Upper lobe of left lung (tissue), 6 donors: ENCODE measurements at places on chromosomes 2 and 18. TPM values are rescaled to one million over a fixed set of nuclear protein-coding genes. Genes with fewer than 3 reads are reported as not detected.
A peak's percentile ranks its signal among the peaks of the same experiment; 100 is the strongest.

Gene ALPI
- total RNA-seq = not detected

Gene DOK6
- total RNA-seq = 4.4 TPM

GRCh38 chr2:140842110-140842509 is 1288.7 kb downstream of the LRP1B start:
- no peak for DNase-seq
- H3K4me3 ChIP-seq = no peak overlapping the region
- H3K36me3 ChIP-seq = no peaks in the 10 kb centered on the region
- H3K27me3 ChIP-seq = no peaks in the 10 kb centered on the region
- no peak overlapping the region for H3K27ac ChIP-seq

DNA sequence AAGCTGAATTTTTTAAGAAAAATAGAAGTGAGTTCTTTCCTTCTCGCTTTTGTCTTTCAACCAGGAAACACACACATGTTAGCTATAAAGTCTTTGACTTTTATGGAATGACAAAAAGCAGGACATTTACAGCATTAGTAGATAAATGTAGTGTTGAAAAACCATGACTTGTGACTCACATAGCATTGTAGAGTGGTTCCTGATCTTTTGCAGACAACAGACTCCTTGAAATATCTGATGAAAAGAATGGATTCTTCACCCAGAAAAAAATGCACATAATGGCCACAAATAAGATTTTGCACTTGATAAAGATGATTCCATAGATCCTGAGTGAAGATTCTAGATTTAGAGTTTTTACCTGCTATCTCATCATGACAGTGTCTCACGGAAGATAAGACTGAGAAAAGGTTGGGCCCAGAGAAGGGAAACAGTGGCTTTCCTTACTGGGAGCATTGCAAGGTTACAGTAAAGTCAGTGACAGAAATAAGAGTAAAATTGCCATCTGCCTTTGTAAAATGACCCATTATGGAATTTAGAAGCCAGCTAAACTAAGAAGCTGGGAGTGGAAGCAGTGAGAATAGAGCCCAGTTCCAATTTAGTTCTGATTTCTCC is 14.0 kb downstream of the SMARCAL1 start:
- no peak for DNase-seq
- H3K4me1 ChIP-seq = no peaks in the 10 kb centered on the region
- H3K36me3 ChIP-seq = peaks cover 25% of the 10 kb centered on the region
- H3K27me3 ChIP-seq = no peaks in the 10 kb centered on the region
- no peak overlapping the region for H3K4me3 ChIP-seq
- H3K27ac ChIP-seq = no peak overlapping the region

DNA sequence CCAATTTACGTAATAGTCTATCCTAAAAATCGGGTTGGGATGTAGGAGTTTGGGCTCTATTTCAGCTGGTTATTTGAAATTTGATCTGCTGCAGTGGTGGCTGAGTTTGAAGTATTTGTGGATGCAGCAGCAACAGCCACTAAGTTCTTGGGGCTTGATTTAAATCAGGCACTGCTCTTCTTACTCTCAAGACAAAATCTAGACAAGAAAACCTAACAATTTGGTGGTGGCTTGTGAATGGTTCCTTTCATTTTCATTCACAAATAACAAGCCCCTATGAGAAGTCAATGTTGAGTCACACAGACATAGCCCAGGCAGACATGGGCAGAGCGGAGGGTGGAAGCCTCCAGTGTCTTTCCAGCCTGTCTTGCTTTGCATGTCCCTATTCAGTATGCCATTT is 199.3 kb downstream of the LTBP1 start:
- no peaks in the 10 kb centered on the region for H3K4me1 ChIP-seq
- DNase-seq = no peak
- H3K36me3 ChIP-seq = no peaks in the 10 kb centered on the region
- no peaks in the 10 kb centered on the region for H3K27me3 ChIP-seq
- H3K27ac ChIP-seq = no peak overlapping the region
- H3K4me3 ChIP-seq = no peak overlapping the region

Gene CERKL
- total RNA-seq = 23.1 TPM

Gene SERPINB3
- total RNA-seq = not detected

GRCh38 chr18:58101291-58101794 is 57.3 kb downstream of the NEDD4L start:
- no peak for DNase-seq
- H3K4me1 ChIP-seq = peaks cover 31% of the 10 kb centered on the region

GRCh38 chr18:63073481-63073880 is 246.1 kb downstream of the BCL2 start:
- no peaks in the 10 kb centered on the region for H3K36me3 ChIP-seq
- no peaks in the 10 kb centered on the region for H3K4me1 ChIP-seq
- no peak overlapping the region for H3K4me3 ChIP-seq

DNA sequence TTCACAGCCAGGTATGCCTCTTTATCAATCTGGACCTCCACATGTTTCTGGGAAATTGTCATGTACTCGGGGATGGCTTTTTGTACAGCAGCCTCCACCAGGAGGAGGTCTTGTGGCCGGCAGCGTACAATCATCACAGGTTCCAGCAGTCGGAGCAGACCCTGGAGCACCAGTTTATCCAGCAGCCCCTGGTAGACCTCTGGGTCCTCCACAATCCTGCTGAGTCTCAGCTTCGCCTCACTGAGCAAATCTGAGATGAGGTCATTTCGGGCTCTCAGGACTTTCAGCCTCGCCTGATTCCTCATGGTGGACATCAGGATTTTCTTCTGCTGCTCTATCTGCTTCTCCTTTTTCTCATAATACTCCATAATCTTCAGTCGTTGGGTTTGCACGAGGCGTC is 32.8 kb downstream of the TMEM247 start:
- H3K4me1 ChIP-seq = no peaks in the 10 kb centered on the region
- H3K36me3 ChIP-seq = no peaks in the 10 kb centered on the region
- H3K27me3 ChIP-seq = no peaks in the 10 kb centered on the region
- DNase-seq = no peak
- no peak overlapping the region for H3K27ac ChIP-seq

GRCh38 chr2:145765874-145766273 is 1246.0 kb upstream of the ZEB2 start:
- H3K36me3 ChIP-seq = no peaks in the 10 kb centered on the region
- H3K27ac ChIP-seq = no peak overlapping the region
- H3K4me1 ChIP-seq = no peaks in the 10 kb centered on the region
- H3K27me3 ChIP-seq = no peaks in the 10 kb centered on the region
- DNase-seq = no peak

GRCh38 chr2:101753720-101754490 is 56.4 kb downstream of the MAP4K4 start:
- H3K27ac ChIP-seq = peak overlapping the region; percentile 40
- H3K36me3 ChIP-seq = no peaks in the 10 kb centered on the region
- peaks cover 54% of the 10 kb centered on the region for H3K4me1 ChIP-seq
- no peak for DNase-seq

Gene VWC2L
- total RNA-seq = not detected

DNA sequence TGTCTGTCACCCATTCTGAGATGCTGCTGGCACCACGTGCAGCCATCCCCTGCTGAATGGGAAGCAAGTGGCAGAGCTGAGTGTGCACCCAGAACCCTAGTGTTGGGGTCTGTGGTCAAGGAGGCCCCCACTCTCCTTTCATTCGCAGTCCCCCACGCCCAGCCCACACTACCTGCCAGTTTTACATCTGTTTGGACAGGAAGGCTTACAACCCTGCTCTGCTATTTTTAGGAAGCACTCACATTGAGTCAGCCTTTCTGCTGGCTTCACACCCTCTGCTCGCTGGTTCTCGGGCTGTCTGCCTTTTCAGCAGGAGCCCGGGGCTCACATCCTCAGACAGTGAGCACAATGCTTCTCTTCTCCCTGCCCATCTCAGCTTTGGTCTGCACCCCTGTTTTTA is 10.7 kb upstream of the ADCY3 start:
- H3K27ac ChIP-seq = no peak overlapping the region
- H3K4me3 ChIP-seq = no peak overlapping the region
- peaks cover 12% of the 10 kb centered on the region for H3K4me1 ChIP-seq
- H3K27me3 ChIP-seq = no peaks in the 10 kb centered on the region

Gene CCDC150
- 2.6 TPM for total RNA-seq

DNA sequence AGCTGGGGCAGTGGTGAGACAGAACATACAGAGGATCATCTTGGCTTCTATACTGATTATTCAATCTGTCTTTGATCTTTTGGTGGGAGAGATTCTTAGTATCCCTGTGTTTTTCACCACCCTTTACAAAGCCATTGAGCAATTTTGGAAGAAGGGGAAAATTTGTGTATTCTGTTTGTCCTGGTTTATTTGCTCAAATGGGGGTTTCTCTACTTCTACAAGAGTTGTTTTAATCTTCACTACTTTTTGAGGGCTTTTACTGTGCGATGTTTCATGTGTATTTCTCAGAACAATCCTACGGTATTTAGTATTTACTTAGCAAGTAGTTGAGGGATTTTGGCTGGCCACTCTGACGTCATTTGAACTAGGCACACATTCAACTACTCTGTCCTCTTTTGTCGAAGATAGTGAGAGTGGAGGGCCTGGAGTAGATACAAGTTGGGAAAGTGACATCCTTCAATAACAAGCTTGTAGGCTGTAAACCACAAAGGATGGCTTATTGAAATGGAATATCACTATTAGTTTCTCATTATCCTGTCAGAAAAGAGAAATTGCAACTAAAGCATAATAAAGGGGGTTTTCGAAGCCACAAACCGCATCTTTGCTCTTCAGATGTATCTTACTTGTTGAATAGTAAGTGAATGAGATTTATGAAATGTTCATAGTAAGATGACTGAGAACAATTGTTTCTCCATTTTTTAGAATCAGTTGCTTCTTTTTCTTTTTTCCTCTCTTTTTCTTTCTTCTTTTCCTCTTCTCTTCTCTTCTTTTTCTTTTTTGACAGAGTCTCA is 24.8 kb downstream of the FMNL2 start:
- no peak overlapping the region for H3K4me3 ChIP-seq
- DNase-seq = no peak
- H3K36me3 ChIP-seq = no peaks in the 10 kb centered on the region
- H3K4me1 ChIP-seq = no peaks in the 10 kb centered on the region
- no peak overlapping the region for H3K27ac ChIP-seq
- no peaks in the 10 kb centered on the region for H3K27me3 ChIP-seq

Gene MDH1B
- 0.43 TPM for total RNA-seq

Gene CKAP2L
- 1.8 TPM for total RNA-seq

GRCh38 chr2:6254441-6254840 is 562.3 kb downstream of the SOX11 start:
- H3K36me3 ChIP-seq = no peaks in the 10 kb centered on the region
- DNase-seq = no peak
- no peak overlapping the region for H3K27ac ChIP-seq
- H3K4me3 ChIP-seq = no peak overlapping the region

DNA sequence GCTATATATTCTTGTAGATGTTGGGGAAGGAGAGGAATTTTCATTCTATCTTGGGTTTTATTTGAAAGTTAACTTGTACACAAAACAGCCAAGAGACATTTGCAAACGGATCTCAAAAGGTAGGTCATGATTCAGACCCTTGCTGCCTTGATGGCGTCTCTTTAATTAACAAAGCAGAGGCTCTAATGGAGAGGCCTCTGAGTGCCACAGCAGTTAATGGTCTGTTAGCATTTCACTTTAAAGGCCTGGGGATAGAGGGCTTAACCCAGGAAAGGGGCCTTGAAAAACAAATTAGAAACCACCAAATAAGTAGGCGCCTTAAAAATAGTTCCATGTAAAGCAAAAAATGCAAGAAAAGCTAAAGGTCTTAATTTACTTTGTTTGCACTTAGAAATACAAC is 836.9 kb upstream of the CELF4 start:
- H3K27me3 ChIP-seq = no peaks in the 10 kb centered on the region
- no peaks in the 10 kb centered on the region for H3K36me3 ChIP-seq
- H3K4me1 ChIP-seq = no peaks in the 10 kb centered on the region
- no peak overlapping the region for H3K4me3 ChIP-seq

DNA sequence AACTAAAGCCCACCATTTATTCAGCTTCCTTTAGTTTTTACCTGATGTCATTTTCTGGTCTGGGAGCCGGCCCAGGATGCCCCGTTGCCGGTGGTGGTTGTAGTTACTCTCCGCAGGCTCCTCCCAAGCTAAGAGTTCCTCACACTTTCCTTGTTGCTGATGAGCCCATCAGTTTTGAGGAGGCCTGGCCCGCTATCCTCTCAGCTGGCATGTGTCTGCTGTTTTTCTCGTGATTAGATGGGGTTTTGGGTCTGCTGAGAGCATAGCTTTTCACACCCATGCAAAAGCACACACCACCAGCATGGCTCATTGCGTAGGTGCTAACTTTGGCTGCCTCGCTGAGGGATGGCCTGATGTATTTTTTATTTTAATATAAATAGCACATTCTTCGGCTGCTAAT is 72.1 kb downstream of the PSMG2 start:
- H3K4me3 ChIP-seq = no peak overlapping the region
- no peaks in the 10 kb centered on the region for H3K4me1 ChIP-seq
- H3K27me3 ChIP-seq = no peaks in the 10 kb centered on the region
- DNase-seq = no peak
- no peak overlapping the region for H3K27ac ChIP-seq

- DNase-seq = no peak
- H3K36me3 ChIP-seq = no peaks in the 10 kb centered on the region
- H3K27me3 ChIP-seq = no peaks in the 10 kb centered on the region
- H3K4me1 ChIP-seq = peaks cover 24% of the 10 kb centered on the region
- no peak overlapping the region for H3K4me3 ChIP-seq
Measured at GRCh38 chr18:48959921-48960920, 9.5 kb upstream of the SMAD7 start.

- no peaks in the 10 kb centered on the region for H3K4me1 ChIP-seq
- no peaks in the 10 kb centered on the region for H3K27me3 ChIP-seq
- peaks cover 12% of the 10 kb centered on the region for H3K36me3 ChIP-seq
- no peak overlapping the region for H3K4me3 ChIP-seq
- peak overlapping the region; percentile 32 for H3K27ac ChIP-seq
Measured at GRCh38 chr18:23550898-23551297, 35.4 kb downstream of the NPC1 start.

Gene KYNU
- 9.4 TPM for total RNA-seq

GRCh38 chr2:191341436-191341835 is 96.2 kb downstream of the MYO1B start:
- H3K4me3 ChIP-seq = no peak overlapping the region
- peak; percentile 52 for DNase-seq
- H3K27ac ChIP-seq = peak overlapping the region; percentile 76
- no peaks in the 10 kb centered on the region for H3K36me3 ChIP-seq
- H3K27me3 ChIP-seq = no peaks in the 10 kb centered on the region

DNA sequence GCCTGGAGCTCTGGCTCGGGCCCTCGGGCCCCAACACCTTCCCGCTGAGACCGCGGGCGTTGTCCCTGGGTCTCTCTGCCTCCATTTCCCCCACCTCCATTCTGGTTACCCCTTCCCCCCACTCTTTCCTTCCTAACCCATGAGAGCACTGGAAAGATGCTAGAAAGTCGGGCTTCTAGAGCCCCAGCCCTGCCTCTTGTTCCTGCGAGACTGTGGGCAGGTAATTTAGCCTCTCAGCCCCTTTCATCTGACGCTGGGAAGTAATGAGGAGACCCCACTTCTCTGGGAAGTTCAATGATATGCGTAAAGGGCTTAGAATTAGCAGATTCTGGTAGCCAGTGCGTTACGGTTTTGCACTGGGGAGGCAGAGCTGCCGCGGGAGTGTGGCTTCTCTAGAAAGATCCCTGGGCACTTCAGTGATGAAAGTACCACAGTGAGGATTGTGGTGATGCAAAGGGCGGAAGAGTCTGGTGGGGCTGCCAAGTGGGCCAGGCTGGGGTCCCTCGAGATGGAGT is 16.2 kb upstream of the ECEL1 start:
- H3K27ac ChIP-seq = no peak overlapping the region
- DNase-seq = no peak
- H3K4me3 ChIP-seq = no peak overlapping the region
- H3K36me3 ChIP-seq = no peaks in the 10 kb centered on the region
- H3K27me3 ChIP-seq = no peaks in the 10 kb centered on the region
- peaks cover 15% of the 10 kb centered on the region for H3K4me1 ChIP-seq

Gene ZNF24
- 42.8 TPM for total RNA-seq

- peaks cover 4% of the 10 kb centered on the region for H3K4me1 ChIP-seq
- no peaks in the 10 kb centered on the region for H3K27me3 ChIP-seq
- H3K36me3 ChIP-seq = no peaks in the 10 kb centered on the region
- H3K27ac ChIP-seq = no peak overlapping the region
Measured at GRCh38 chr2:226190479-226191252, 609.0 kb downstream of the IRS1 start.

- no peak overlapping the region for H3K4me3 ChIP-seq
- no peaks in the 10 kb centered on the region for H3K27me3 ChIP-seq
- no peak overlapping the region for H3K27ac ChIP-seq
Measured at GRCh38 chr2:17934721-17935120, 56.3 kb downstream of the KCNS3 start.
